Ovary (tissue), 10 donors: ENCODE measurements at places on chromosomes 3 and 15.

DNA sequence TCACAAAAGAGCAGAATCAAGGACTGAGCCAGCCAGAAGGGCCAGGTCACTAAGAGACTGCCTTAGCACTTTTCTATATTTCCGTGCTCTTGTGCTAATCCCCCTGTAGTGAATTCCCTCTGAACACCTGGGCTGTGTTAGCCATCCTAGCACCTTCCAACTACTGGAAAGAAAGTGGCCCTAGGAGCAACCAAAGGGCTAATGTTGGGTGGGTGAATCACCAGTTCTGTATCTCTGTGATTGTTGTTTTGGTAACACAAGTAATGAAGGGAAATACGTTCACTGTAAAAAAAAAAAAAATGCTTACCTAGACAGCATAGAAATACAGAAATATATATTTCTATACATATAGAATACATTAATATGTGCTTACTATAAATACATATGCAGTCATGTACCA, 43.9 kb downstream of the PXYLP1 start:
- DNase-seq: no peak

DNA sequence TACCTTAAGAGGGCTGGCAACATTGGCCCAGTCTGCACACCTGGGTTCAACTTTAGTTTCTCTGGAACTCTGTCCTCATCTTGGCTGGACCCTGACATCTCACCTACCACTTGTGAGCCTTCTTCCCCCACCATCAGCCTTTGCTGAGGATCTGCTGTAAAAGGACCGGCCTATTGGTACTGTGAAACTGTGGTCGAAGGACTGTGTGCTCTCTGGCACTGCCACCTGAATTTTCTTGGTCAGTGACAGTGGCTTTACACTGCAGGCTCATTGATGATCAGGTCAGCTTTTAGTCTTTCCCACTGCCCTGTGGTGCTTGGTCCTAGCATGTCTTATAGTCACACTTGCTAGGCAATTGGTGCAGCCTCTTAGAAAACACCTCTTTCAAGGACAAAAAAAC, 86.9 kb downstream of the PEX5L start:
- DNase-seq: no peak

GRCh38 chr15:44565387-44566154, 28.6 kb downstream of the EIF3J start:
- no peak for DNase-seq

DNA sequence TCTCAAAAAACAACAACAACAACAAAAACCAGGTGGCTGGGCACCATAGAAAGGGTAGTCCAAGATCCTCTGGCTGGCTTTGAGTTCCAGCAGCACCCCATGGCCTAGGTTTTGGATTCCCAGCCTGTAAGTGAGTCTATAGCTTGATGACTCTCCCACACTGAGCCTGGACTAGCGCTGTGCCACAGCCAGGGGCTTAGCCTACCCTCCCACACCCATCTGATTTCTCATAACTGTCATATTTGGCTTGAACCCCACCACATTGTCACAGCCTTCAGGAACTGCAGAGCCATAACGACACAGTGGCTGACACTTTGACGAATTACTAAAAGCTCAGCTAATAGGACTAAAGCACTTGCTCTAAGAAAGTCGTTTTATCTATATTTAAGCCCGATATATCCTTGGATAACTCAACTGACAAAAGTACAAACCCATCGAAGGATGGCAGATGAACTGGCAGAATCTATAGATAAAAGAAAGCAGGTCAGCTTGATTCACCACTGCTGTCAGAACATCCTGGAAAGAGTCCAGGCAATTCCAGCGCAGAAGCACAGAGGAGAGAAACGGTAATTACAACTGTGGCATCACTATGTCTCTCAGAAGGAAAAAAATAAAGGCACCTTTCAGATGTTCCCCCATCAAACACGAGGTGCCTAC, 62.1 kb downstream of the HOMER2 start:
- no peak for DNase-seq

GRCh38 chr3:108603691-108604090, 14.2 kb downstream of the DZIP3 start:
- no peak for DNase-seq

DNA sequence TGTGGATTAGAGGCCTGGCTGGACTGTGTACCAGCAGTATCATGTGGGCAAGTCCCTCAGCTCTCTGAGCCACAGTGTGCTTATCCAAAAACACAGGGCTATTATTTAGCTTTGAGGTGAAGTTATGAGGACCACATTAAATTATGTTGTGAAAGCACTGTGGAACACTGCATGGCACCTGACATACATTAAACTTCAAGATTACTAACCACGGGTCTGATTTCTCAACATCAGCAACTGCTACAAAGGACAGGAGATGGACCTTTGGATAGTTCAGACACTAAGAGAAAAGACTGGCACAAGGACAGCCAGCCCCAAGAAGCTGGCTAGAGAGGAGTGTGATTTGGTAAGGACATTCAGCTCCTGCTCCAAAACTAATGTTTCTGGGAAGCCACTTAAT, 21.3 kb downstream of the CLK3 start:
- DNase-seq: no peak
